Endodermal cell (in vitro differentiated cells): ENCODE measurements at places on chromosomes 3 and 15.

DNA sequence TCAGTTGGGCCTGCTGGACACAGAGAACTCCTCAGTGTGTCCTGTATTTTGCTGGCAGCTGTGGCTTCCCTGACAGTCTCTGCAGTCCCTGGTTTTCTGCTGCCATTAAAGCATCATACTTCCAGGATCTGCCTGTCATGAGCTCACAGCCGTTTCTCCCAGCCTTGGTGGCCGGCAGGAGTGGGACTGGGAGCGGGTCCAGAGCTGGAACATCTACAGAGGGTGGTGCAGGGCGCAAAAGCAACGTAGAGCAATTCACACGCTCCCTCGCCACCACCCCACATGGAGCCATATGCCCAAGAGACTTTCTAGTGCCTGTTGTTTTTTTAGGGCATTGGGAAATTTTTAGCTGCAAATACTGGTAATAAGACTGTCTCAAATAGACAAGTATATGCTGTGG lies 33.6 kb downstream of the ABTB1 start:
- DNase-seq, result peak; percentile 17

DNA sequence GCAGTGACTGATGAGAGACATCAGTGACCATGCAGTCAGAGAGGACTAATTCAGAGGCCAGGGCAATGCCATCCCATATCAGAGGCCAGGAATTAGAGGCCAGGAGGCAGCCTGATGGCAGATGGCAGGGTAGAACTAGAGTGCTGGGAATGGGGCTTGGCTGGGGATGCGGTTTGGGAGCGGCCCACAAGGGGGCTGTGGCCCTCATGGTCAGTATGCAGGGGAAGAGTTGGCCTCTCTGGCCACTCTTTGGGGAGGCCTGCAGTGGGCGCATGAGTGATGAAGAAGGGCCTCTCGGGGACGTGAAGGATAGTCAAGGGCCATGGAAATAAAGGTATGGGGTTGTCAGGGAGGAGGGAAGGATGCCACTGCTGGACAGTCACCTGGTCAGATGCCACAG lies 101.7 kb downstream of the EEFSEC start:
- DNase-seq, result no peak

- no peak for DNase-seq
Measured at GRCh38 chr15:99546441-99547100, 19.2 kb upstream of the MEF2A start.

DNA sequence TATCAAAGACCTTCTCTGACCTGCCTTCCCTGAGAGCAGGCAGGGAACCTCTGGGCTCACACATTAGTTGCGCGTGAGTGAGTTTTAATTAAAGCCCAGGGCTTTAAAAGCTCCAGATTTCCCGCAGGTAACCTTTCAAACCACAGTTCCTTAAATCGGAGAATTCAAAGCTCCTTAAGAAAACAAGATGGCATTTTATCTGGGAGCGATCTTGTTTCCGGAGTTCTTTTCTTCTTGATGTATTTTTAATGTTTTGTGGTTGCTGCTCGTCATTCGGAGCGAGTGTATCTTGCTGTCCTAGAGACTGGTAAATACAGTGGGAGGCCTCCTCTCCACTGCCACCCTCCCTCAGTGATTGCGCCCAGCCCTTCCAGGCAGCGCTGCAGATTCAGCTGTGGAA lies 284.3 kb downstream of the CLSTN2 start:
- no peak for DNase-seq

- DNase-seq, result no peak
Measured at GRCh38 chr3:111238885-111239284, 167.3 kb downstream of the NECTIN3 start.

GRCh38 chr3:184579513-184579912 lies 17.9 kb downstream of the EPHB3 start:
- DNase-seq, result no peak

DNA sequence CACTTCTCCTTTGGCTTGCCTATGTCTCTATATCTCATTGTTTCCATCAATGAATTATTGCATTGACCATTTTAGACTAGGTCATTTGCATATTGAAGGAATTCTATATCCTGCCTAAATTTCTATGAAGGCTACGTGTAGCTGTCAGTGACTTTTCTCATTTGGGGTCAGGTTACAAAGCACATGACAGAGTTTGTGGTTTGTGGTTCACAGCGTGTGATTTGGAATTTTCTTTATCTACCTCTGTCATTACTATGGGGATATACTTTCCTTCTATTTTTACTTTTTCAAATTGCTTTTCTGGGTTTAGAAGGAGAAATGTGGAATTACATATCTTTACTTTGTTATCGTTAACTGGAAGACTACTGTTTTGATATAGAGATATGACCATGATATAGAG lies 317.3 kb upstream of the CFAP20DC start:
- DNase-seq, result no peak

- no peak for DNase-seq
Measured at GRCh38 chr3:153818338-153818737, 302.9 kb upstream of the ARHGEF26 start.

DNA sequence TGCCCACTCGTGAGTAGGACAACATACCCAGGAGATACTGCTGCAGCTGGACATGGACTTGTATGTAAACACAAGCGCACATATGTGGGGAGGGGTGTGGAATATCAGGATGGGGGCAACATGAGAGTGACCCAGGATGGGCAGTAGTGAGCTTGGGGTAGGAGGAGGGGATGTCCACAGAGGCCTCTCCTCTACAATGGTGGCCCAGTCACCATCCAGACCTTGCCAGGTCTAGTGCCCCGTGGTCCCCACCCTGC lies 266 bp upstream of the ZBTB47 start:
- no peak for DNase-seq

- no peak for DNase-seq
Measured at GRCh38 chr3:62749657-62750056, 125.6 kb downstream of the CADPS start.

- peak; percentile 53 for DNase-seq
Measured at GRCh38 chr3:169227911-169228310, 435.6 kb downstream of the MECOM start.

GRCh38 chr3:3127432-3128010 lies 781 bp downstream of the TRNT1 start:
- peak; percentile 52 for DNase-seq

DNA sequence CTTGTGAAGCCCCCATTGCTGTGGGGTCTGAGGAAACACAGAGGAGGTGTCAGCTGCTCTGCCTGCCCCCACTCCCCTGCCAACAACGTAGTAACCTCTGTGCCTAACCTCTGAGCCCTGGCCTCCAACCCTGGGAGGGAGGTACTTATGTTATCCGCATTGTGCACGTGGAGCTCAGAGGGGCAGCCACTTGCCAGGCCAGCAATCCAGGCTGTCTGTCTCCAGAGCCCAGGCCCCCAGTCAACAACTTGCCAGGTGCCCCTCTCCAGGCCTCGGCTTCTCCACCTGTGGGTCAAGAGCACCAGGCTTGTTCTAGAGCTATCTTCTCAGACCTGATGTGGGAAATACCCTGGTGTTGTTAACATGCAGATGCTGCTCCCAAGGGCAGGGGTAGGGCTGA lies 2.7 kb downstream of the TPRA1 start:
- no peak for DNase-seq

DNA sequence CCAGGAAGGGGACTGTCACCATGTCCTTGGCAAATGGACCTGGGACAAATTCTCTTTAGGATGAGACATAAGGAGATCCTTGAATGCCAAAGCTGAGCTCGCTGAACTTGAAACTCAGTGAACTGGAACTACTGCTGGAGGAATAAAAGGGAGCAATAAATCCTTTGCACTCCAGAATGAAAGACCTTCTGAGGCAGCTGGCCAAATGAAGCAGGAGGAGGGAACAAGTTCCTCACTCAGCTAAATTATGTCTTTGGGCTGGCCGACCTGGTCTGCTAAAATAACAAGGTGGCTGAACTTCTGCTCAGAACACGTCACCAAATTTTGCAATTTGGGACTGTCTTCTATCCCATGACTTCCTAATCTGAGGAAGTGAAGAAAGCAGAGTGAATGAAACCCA lies 314.7 kb downstream of the LPP start:
- DNase-seq, result no peak

GRCh38 chr3:112372396-112372795 lies 39.4 kb downstream of the CD200 start:
- DNase-seq, result no peak

GRCh38 chr3:48280881-48281280 lies 40.0 kb downstream of the ZNF589 start:
- DNase-seq, result no peak

DNA sequence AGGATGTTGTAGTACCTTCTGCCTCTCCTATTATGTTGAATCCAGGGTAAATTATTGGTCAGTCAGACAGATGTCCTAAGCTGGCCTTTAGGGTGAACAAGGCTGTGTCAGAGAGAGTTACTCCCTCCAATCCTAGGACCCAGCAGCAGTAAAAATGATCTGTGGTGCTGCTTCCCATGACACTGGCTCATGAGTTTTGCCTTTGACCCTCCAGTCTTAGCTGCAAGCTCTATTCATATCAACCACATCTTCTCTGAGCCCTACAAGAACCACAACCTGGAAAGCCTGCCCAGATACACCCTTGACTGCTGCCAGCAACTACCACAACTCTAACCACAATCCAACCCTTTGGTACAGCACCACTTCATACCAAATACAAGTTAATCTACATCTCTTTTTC lies 27.2 kb upstream of the PHLDB2 start:
- no peak for DNase-seq

DNA sequence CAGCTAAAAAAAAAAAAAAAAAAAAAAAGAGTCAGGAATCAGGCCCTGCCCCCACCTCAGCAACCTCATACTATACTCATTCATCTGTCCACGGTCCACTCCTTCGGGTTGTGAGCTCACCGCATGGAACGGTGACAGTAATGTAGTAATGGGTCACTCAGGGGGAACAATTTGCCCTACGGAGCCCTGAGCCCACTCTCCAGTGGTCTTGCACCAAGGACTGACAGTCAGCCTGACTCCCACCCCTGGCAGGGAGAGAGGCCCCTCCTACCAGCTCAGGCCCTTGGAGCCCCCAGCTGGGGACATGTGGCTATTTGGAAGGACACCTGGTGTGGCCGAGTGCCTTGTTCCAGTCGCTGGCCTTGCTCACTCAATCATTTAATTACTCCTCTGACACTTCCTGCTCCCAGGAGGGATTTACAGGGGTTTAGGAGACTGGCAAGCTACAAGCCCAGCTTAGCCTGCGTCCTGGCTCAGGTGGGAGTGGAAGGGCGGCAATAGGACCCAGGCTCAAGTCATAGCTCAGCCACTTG lies 19.9 kb upstream of the CACNA2D2 start:
- DNase-seq, result peak; percentile 38

- DNase-seq, result no peak
Measured at GRCh38 chr3:47475029-47475569, 642 bp downstream of the SCAP start.

- DNase-seq, result no peak
Measured at GRCh38 chr15:40051616-40052415, 12.8 kb upstream of the SRP14 start.

GRCh38 chr3:71728632-71729342 lies 3.6 kb upstream of the EIF4E3 start:
- DNase-seq, result peak; percentile 88

- DNase-seq, result no peak
Measured at GRCh38 chr3:55863028-55863427, 375.9 kb upstream of the WNT5A start.

GRCh38 chr3:183980403-183980802 lies 37.3 kb downstream of the ABCC5 start:
- DNase-seq, result no peak

DNA sequence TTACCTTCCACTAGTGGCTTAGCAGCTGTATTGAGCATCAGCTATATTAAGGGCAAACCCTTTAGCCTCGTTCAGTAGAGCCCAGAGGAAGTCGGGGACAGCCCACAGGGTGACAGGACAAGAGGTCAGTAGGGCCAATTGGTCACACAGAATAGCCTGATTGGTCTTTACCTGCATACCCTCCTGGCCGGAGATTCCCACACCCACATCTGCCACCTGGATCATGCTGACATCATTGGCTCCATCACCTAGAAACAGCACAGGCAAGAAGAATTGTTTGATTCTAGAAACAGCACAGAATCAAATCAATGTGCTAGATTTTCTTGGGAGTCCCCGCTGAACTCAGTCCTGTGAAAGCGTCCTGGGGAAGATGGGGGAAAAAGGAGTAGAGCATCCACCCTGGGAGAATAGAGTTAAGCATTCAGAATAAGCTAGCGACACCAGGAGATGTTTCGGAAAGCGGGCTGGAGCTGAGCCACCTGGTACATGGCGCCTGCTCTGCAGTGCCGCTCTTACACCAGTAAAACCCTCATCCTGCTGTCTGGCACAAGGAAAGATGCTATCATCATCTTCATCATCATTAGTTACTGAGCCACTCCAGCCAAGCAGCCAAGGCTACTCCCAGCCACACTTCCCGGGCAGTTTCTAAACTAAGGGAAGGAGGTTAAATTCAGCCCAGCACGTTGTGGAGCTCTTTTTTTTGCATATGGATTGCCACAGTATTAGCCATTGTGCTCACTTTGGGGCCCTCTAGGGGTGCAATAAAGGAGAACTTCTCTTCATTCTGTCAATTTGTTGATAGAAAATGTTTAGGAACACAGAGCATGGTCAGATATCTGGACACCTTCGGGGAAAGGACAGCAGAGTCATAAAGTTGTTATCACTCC lies 171.3 kb downstream of the ATP10A start:
- peak; percentile 56 for DNase-seq

DNA sequence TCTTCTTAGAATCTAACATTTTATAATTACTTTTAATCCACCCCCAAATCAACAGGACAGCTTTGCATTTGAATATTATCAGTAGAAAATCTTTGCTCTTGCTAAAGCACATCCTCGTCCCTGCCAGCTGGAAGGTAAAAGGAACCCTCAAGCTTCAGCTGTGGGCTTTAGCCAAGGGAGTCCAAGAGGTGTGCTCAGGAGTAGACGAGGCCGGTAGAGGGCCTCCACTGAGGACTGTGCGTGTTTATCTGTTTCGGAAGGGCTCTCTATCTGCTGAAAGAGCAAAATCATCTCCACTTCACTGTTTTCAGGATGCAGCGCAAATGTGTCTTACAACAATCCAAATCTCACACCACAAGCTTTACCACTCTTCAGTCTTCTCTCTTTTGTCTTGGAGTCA lies 257.4 kb upstream of the IL12A start:
- no peak for DNase-seq

GRCh38 chr3:126955004-126955790 lies 27.7 kb upstream of the PLXNA1 start:
- DNase-seq, result no peak
